ENCODE measurements at places on chromosomes 12 and 14.

DNA sequence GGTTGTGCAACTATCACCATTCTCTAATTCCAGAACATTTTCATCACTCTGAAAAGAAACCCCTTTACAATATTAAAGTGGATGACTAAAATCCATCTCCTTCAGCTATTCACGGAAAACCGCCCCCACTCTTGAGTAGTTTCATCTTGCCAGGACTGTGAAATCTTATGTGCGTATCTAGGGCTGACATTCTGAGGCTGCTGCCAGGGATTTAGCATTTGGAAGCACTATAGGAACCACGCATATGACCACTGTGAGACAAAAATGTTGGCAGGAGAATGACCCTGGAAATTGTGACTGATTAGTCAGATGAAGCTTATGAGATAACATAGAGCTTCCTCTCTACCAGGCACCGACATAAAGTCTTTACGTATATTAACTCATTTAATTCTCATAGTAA is 305.2 kb upstream of the PDE3A start:
- DNase-seq = no peak

- DNase-seq = no peak
Measured at GRCh38 chr14:88902850-88903249, 78.4 kb downstream of the TTC8 start.

- DNase-seq = no peak
Measured at GRCh38 chr12:3182426-3182825, 105.2 kb downstream of the TSPAN9 start.

DNA sequence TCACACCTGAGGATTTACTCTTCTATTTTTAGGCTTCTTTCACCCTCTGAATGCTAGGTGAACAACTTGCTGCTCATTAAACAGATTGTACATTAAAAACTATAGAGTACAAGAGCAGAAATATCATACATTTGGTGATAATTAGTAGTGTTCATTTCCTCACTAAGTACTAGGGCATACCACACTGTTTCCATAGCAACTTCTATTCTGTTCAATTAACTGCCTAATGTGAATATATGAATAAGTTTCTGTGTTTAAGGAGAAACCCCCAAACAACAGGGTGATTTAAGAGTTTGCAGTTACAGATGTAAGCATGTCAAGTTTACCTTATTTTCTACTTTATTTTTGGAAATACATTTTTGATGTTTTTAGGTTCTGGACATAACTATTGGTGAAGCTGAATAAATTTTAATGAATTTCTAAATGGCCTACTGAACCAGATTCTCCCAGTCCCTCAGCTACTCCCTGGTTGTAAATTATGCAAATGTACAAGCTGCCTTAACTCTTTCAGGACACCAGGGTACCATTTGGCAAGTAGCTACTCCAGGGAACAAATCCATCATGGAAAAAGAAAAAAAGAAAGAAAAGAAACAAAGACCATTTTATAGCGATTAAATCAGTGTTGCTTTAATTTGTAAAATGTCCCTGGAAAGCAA is 199.8 kb upstream of the NAV3 start:
- no peak for DNase-seq

- DNase-seq = no peak
Measured at GRCh38 chr12:22593864-22594263, 31.1 kb upstream of the ETNK1 start.

DNA sequence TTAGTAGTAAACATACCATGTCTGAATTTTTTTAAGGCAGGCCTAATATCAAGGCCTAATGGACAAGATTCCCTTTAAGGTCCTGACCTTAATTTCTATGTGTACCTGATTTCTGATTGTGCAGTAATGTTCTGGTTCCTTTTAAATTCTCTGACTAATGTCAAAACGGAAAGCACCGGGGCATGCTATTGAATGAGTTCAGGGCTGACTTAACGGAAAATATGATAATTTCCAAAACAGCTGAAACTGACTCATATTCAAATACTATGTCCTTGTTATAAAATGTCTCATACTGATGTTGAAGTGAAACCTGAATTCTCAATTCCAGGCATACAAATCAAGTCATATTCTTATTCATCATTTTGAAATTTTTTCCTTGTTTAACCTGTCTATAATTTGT is 6.7 kb downstream of the TAS2R43 start:
- DNase-seq = no peak

DNA sequence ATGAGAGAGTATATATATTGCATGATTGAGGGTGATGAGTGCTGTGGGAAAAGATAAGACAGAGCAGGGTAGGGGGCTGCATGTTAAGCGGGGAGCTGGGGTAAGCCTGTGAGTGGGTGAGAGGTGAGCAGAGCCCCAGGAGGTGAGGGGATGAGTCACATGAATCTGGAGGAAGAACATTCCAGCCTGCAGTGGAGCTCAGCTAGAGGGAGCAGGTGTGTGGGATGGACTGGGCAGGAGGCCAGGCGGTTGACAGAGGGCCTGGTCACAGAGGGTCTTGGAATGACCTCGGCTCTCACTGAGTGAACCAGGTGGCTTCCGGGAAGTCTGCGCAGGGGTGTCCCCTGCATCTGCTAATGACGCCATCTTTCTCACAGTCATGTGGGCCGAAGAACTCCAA is 44.4 kb downstream of the GIT2 start:
- no peak for DNase-seq

GRCh38 chr12:65263777-65264176 is 14.7 kb upstream of the MSRB3 start:
- DNase-seq = no peak

DNA sequence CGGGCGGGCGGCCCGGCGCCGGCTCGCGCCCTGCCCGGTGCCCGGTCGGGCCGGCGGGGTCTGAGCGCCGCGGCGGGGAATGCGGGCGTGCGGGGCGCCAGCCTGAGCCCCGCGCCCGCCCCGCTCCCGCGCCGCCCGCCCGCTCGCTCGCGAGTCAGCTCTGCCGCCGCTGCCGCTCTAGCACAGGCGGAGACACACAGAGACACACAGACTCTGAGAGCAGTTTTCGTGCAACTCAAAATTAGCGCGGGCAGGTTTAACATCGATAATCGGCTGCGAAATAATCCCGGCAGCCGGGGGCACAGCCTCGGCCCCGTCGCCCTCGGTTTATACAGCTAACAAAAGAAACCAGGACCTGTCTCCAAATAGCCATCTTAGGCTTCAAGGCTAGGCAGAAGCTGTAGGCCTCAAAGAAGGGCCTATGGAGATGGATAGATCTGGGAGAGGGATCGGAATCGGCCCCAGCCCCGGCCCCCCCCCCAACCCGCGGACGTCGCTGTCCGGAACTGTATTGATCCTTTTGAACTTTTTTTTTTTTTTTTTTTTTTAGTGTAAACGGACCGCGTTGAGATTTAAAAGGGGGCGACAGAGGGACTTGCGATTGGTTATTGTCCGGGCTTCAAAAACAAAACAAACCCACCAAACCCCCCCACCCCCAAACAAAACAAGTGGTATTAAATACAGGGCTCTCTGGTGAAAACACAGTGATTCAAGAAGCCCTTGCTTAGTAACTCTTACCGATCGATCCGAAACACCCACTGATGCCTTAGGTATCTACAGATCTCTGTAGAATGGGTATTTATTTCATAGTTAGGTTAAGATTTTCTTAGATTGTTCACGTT is 1.1 kb downstream of the ARID2 start:
- DNase-seq = no peak

DNA sequence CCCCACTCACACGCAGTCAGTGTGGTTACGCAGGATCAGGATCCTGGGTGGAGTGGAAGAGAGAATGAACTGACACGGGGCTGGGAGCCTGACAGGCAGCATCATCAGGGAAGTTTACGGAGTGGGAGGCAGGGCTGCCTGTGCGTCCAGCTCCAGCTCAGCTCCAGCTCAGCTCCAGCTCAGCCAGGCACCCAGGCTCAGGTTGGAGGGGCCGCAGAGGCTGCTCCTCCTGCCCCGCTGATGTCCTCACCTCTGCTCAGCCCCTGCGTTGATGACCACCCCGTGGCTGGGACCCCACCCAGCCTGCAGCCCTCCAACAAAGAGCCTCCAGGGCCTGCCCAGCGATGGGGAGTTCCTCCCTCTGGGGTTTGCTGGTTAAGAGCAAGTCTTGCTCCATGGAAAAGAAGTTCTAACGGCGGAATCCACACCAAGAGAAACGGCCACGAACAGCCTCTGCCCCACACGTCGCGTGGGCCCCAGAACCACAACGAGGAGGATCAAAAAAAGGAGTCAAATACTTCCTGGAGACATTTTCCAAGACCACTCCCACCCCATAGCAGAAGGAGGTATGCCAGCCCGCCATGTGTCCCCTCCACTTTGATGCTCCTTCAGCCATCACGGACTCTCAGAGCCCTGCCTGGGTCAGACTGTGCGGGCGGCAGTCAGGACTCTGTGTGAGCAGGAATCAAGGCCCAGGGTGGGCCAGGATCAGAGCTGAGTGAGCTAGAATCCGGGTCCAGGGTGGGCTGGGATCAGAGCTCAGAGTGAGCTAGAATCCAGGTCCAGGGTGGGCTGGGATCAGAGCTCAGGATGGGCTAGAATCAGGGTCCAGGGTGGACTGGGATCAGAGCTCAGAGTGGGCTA is 17.7 kb upstream of the C14orf180 start:
- DNase-seq = no peak

DNA sequence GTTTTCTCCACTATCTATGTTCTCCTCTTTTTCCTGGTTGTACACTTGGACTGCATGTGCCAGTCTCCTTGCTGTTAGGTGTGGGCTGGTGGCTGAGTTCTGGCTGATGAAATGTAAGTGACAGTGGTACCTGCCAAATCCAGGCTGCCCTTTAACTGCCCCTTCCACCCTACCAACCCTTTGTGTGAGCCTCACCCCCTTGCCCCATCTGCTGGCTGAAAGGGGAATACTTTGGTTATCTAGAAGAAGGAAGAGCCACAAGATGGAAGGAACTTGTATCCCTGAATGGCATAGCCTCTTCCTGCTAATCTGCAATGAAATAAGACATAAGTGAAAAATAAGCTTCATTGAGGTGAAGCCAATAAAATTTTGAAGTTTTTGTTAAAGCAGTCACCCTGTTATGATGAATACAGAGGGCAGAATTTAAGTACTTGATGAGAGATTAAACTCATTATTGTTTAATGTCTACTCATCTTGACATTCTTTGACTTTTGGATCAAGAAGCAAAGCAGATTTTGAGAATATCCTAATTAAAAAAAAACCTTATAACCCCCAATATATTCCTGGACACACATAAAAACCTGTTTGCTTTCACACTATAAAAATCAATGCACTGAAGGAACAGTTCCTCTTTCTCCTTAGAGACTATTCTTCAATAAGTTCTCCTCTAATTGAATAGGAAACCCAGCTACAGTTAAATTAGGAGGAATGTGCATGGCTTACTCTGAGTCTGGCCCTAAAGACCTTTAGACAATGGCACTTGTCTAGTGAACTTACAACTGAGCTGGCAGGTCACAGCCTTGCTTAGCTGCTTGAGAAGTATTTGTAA is 262.6 kb upstream of the BTG1 start:
- no peak for DNase-seq

GRCh38 chr12:102618197-102618877 is 138.0 kb upstream of the IGF1 start:
- DNase-seq = no peak

DNA sequence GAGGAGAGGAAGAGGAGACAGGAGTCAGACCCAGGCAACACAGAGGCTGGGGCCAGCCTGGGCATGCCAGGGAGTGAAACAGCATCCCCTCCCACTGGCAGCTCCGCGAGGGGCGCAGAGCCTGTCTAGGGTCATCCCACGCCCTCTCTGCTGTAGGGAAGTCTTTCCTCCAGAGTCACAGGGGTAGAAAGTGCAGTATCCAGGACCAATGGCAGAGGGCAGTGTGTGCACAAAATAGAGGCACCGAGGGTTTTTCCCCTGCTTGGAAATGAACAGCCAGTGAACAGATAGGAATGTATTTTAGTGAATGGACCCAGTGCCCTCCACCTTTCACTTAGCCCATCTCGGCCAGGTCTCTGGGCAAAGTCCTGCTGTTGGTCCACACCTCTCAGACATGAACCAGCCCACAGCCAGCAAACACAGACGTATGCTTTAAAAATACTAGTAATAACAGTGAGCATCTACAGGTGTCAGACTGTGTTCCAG is 9.4 kb upstream of the KRT74 start:
- peak; percentile 40 for DNase-seq

- DNase-seq = peak; percentile 25
Measured at GRCh38 chr12:100672075-100672592, 98.7 kb downstream of the GAS2L3 start.

DNA sequence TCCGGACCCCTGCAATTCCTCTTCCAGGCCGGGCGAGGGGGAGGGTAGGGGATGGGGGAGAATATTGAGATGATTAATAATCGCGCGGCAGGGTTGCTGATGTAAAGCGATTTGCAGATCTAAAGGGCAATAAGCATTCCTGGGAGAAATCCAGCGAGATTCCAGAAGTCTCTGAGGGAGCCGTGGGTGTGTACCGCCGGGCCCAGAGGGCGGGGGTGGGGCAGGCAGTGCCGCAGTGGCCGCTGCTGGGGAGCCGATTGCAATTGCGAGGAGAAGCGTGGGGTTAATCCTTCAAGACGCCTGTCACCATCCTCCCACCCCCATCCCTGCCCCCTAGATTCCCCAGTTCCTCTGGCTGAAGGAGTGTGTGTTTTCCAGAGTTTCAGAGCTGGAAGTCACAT is 16.4 kb downstream of the FOS start:
- DNase-seq = no peak

- no peak for DNase-seq
Measured at GRCh38 chr12:65596514-65597091, 227.7 kb upstream of the HMGA2 start.

DNA sequence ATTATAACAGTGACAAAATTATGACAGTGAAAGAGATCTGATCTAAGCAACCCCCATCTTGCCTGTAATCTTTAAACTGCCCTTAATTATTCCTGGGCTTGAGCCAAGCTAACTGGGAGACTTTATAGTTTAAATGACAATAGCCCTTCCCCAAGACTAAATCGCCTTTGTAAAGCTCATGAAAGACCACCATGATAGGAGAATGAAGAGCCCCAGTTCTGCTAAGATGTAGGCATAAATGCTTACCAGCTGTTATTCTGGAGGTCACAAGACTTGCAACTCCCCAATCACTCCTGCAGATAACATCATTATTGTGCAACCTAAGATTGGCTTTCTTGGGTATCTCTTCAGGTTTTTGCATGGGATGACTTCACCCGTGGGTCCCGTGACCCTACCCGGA is 599.7 kb downstream of the KCNH5 start:
- DNase-seq = peak; percentile 33
